T47D (cell line): ENCODE measurements at places on chromosomes 1 and 21.

- DNase-seq = no peak
These were observed 107.6 kb downstream of the GALNT2 start for GRCh38 chr1:230174471-230175162.

DNA sequence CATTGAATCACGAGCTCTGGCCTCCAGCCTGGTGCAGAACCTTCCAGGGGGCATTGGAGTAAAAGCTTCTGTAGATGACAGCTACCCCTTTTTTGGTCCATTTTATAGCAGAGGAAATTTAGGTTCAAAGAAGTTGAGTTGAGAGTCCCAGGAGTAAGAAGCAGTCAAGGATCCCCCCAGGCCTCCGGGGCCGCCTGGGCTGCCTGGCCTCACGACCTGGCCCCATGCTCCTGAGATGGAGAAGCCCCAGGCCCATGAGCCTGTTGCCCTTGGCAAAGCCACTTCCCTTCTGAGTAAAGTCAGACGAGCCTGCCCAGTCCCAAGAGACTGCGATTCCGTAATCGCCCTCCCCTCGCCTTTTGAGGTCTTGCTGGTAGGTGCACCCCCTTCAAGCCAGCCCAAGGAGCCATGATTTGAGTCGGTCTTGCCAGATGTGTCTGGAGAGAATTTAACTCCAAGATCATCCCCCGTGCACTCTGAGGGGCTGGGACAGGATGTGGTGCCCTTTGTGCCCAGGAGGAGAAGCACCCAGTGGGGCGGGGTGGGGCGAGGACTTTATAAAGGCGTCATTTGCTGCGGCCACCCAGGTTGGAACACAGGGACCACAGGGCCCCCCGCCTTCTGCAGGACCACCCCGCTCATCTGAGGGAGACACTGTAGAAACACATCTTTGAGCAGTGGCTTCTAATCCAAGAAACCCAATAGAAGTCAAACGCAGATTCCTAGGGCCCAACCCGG is 30.1 kb downstream of the PDE9A start:
- no peak for DNase-seq

- DNase-seq = peak; percentile 67
These were observed 47.6 kb downstream of the B3GALT5 start for GRCh38 chr21:39660191-39660980.

DNA sequence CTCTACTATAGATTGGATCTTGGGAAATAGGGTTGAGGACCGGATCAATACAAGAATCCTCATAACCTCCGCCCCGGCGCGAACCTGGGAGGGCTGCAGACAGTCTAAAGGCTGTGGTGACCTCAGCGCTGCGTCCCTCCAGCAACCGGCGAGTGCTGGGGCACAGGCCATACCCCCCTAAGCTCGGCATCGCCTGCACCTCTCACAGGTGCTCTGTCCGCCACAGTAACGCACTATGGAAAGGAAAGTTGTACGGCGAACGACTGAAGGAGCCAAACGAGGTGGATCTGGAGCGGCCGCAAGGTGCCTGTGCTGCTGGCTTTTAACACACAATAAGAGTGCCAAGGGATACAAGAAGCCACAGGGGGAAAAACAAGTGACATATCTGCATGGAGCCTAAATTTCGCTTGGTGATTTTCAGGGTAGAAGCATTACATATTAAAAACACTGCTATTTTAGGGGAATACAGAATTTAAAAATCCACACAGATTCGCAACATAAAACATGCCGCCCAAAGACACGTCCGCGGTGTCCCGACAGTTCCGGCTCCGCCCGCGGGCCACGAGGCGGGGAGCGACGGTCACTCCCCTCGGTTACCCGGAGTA is 1.4 kb upstream of the RBM15 start:
- peak; percentile 33 for DNase-seq

- DNase-seq = no peak
These were observed 20.6 kb downstream of the PLA2G5 start for GRCh38 chr1:20090641-20091040.

- DNase-seq = no peak
These were observed at the start of gene SAMSN1 for GRCh38 chr21:14545906-14546480. Gene SAMSN1, minus strand, starts transcription at chr21:14546315. Its CDS starts 54 bp downstream, at chr21:14546261.

GRCh38 chr1:71049951-71050598 is 2.5 kb upstream of the PTGER3 start:
- peak; percentile 31 for DNase-seq

- DNase-seq = no peak
These were observed 112.8 kb downstream of the PLPP3 start for GRCh38 chr1:56466538-56466937.

- DNase-seq = no peak
These were observed 12.9 kb upstream of the CD55 start for GRCh38 chr1:207308451-207309190.

GRCh38 chr1:156898161-156898566 is 4.6 kb downstream of the PEAR1 start:
- no peak for DNase-seq

- DNase-seq = no peak
These were observed 155.4 kb downstream of the ZNF648 start for GRCh38 chr1:181905944-181906597.

GRCh38 chr1:172425339-172425738 is 4.9 kb downstream of the C1orf105 start:
- DNase-seq = no peak

DNA sequence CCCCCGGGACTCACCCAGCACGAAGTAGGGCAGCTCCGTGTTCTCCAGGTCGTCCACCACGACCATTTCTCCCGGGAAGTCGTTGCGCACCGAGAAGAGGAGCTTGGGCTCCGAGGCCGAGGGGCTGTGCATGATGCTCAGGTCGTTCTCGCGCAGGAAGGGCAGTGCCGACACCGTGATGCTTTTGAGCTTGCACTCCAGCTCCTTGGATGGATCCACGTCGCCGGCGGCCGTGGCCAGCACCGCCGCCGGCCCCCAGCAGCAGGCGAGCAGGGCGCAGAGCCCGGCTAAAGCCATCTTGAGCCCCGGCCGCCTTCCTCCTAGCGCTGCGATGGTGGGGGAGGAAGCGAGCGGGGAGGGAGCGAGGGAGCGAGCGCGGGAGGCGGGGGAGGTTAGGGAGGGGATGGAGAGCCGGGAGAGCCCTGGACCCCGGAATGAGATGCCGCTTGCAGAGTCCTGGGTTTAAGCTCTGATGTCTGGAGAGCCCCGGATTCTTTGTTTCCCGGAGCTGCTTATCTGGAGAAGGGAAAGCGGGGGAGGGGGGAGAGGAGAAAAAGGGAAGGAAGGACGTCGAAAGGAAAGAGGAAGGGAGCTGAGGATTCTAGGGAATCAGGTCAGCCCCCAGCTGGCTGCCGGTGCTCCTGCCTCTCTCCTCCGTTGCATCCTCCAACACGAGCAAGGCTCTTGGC is at the start of gene ASTN1:
Gene ASTN1 (minus strand): TSS at position 333 of the 689 bp plus-strand sequence. CDS start 36 bp downstream, at position 297.
- no peak for DNase-seq

DNA sequence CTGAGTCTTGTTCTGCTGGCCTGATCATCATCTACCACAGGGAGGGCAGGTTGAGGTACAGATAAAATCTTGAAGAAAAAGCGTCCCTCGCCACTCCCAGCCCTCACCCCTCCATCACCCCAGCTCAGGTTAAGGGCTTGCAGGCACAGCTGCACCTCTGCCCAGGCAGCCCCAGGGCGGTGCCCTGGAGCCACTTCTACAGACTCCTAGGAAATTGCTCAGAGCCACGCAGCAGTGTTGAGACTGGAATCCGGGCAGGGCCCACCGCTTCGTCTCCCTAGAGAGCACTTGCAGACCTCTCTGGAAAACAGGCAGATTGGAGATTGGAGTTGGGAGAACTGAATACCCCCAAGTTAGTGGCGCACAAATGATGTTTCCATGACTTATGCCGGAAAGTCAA is 35.3 kb downstream of the VN1R5 start:
- no peak for DNase-seq

GRCh38 chr1:93579891-93580290 is 101.7 kb downstream of the BCAR3 start:
- DNase-seq = no peak

DNA sequence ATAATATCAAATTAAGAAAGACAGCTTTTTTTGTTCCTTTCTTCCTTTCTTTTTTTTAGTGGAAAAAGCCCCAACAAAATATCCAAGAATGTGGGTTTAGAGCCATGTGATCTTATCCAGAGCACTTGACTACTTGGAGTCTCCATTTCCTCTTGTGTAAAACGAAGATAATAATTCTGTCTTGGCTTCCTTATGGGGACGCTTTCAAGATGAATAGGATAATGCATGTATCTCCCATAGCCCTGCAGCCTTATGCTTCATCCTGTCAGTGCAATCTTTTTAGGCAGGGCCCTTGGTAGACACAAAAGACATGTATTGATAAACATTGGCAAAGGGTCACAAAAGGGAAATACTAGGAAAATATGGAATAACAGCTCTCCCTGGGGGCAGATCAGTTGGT is 34.8 kb downstream of the ZBTB18 start:
- no peak for DNase-seq

DNA sequence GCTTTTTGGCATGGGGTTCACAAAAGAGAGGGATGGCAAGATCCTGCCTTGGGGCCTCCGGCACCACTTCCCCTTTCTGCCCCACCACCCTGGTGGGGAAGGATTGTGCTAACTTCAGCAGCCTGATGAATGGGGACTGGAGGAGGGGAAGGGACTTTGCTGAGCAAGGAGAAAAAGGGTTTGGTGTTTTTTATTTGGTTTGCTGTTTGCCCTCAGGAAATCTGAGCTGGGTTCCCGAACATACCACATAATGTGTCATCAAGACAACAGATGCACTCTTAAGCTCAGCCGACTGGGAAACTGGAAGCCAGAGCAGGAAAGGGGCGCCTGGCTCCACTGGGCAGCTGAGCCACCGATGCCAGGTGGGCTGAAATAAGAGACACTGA is 19.8 kb downstream of the OLFML2B start:
- DNase-seq = peak; percentile 54

DNA sequence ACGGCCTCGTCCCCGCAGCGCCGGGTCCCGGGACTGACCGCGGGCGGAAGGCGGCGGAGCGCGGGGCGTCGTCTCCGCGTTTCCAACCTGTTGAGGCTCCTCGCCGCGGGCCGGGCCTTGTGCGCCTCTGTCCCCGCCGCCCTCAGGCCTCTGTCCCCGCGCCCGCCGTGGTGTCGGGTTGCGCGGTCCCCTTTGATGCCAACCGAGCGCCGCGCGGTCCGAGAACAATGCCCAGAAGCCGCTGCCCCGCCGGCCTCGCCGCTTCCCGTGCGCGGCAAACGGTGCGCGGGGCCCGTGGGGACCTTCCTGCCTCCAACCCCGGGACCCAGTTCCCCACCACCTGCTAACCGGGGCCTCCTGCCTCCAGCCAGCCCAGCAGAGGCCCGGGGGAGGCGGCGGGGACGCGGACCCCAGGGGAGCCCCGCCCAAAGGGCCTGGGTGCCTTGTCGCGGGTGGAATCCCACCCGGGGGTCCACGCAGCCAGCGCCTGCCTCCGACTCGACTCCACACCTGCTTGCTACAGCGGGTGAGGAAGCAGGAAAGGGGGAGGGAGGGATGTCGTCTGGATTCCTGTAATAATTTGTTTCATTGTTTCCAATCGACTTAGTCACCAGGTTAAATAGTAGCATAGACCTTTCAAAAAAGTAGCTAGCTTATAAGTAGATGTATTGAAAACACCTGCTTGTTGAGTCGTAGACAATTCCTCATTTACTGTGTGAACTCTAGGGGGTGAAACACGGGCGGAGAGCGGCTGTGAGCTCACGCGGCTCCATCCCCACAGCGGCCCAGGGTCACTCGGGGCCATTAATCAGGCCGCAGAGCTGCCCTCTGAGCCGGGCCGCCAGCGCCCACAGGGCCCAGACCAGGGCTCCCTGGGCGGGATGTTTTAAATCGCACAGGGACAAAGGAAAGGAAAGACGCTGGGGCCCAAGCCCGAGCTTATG is 1.1 kb downstream of the COL18A1 start:
- no peak for DNase-seq

DNA sequence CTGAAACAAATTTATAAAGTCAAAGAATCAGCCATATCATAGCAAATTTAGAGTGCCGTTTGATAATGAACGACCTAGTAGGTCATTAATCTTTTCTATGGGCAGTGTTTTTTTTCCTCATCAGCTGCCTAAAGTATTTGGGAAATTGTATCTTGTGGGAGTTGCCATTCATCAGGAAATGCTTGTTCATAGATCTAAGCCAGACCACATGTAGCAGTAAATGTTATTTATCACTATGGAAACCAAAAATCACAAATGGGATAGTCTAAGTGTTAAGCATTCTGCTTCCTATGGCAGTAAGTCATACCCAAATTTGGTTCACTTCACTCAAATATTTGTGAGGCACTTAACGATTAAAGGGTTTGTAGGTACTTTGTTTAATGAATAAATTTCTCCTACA is 52.9 kb downstream of the LRRC8D start:
- no peak for DNase-seq

DNA sequence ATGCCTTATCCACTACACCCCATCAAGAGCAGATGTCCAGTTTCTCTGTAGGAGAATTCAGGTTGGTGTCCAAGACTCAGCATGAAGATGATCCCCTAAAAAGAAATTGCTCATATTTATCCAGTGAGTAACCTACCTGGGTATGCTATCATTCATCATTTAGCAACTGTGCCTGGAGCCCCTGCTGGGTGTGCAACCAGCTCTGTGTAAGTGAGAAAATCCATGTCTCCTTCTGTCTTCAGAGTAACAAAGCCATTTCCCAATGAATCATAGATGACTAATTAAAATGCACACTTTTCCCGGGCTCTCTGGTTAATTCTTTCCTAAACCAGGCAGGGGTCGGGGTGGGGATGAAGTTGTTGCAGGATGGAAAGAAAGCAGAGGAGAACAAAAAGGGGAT is 35.8 kb downstream of the OLFML3 start:
- no peak for DNase-seq

DNA sequence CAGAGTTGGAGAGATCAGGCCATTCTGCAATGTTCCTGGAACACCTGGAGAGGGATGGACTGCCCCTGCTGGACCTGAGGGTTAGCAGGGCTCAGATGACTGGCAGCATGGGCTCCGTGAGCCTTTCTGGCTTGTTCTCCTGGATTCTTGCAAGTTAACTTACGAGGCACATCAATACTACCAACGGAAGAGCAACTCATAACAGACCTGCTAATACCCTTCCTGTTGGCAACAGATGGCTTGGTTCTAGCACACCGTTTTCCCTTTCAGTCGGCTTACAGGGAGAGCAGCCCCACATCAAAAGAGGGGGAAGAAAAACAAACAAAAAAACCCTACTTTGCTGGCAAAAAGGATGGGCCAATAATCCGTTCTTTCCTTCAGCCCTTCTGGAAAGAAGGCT is 47.9 kb downstream of the SLC66A1 start:
- DNase-seq = no peak

DNA sequence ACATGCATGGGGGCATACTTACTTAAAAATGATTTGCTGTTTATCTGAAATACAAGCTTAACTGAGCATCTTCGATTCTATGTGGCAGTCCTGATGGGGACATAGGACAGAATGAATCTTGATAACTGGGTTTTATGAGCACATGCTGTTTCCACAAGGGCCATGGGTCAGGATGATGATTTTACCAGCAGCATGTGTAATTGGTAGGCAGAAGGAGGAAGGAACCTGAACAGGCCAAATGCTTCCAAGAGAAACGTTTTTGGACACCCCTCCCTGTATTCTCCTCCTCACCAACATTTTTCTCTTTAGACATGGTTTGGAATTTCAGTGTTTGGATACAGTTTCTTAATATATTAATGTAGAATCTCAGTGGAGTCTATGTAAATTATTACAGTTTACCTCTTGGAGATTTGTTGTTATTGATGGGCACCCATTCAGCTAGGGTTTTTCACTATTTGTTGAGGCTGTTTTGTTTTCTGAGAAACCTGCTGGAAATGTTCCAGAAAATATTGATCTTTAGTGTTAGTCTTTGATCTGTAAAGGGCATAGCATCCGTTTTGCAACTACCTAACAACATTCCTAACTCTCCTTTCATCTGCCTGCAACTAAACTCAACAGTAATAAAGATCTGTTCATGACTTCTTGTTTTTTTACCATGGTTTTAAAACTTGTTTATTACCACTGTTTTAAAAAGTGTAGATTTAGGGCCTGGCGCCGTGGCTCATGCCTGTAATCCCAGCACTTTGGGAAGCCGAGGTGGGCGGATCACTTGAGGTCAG is 42.0 kb downstream of the TBCE start:
- DNase-seq = no peak
